ENCODE measurements at places on chromosomes 6 and 20.

DNA sequence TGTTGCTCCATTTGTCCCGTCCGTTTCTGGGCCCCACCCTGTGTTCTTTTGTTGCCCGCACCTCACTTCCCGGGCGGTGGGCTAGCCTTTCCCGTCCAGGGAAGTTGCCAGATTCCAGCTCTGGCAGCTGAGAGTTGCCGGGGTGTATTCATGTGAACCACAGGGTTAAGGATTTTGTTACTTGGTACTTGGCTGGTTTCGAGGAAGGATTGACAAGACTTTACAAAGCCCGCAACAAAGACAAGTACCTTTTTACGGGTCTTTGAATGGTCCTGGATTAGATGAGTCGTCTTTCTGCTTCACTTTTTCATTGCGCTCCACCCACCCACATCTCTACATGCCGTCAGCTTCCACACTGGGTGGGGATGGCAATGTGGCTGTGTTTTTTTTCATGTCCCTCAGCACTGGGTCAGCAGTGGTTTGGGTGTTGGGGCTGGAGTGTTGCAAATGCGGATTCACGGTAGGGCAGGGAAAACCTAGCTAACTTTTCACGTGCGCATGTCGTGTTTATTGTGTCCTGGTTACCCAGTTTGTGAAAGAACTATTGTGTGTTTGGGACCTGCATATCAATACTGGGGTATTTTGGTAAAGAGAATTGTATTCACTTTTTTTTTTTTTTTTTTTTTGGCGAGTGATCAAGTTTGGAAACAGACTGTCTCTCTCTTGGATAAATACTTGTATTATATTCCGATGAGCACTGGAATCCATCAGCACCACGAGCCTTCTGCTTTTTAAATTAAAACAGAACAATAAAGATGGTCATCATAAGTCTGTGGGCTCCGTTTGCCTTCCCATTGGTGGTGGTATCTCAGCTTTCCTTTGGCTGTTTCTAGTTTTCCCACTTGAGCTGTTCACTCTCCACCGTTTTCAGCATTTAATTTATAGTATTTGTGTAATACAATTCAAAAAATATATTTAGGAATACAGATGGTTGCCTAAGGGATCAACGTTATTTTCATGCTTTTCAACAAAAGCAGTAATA lies 1.2 kb downstream of the DUSP22 start:
- no peak for DNase-seq

- no peak for DNase-seq
These were observed 63.7 kb upstream of the CCN6 start for GRCh38 chr6:111990214-111990613.

GRCh38 chr6:18245642-18246041 lies 18.7 kb downstream of the DEK start:
- no peak for DNase-seq

GRCh38 chr6:163946437-163946836 lies 531.9 kb downstream of the QKI start:
- no peak for DNase-seq

- DNase-seq = no peak
These were observed 276.6 kb upstream of the BMP2 start for GRCh38 chr20:6490849-6491248.

DNA sequence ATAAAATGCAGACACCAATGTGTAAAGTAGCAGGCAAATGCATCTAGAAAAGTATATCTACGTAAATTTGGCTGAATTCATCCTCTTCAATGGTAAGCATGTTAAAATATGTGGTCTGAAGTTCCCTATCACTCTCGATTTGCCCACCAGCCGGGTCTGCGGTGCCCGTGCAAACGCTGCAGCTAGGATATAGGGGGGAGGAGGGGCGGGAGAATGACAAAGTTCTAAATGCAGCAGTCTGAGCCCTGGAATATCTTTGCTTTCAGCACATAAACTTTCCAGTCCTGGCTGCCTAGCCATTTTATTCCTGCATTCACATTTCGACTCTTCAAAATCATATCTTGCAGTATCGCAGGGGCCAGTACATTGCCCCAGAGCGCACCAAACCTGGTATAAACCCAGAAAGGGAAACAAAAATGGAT lies 708 bp downstream of the NRN1 start:
- DNase-seq = no peak

DNA sequence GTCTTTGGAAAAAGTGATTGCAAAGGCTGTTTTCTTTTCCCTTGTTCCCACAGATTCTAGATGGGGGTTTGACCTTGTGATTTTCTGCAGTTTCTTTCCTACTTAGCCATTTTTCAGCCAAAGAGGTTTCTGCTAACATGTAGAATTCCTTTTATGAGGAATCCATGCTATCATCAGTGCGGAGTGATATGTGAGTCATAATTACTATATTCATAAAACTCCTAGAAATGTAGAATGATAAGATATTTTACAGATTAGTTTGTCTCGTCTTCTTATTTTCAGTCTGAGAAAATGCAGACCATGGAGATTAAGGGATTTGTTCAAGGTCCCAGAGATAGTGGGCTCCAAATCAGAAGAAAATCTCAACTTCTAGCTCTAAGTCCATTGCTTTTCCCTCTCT lies 98.6 kb downstream of the KCNQ5 start:
- no peak for DNase-seq

- no peak for DNase-seq
These were observed 67.4 kb downstream of the ZMYND8 start for GRCh38 chr20:47289096-47289495.

DNA sequence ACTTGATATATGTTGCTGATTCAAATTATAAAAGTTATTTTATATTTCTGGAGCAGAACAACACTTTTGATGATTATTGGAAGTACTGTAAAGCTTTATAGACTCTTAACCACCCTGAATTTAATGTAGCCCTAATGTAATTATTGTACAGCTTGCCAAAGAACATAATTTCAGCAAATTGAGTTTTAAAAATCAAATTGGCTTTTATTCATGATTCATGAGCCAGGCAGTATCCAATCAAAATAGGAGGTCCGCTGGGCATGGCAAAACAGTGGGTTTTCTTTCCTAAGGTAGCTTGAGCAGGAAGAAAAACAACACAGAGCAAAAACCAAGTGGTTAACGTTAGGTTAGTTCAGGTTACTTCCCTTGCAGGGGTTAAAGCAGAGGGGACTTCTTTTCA lies 64.8 kb upstream of the MAP7 start:
- no peak for DNase-seq

DNA sequence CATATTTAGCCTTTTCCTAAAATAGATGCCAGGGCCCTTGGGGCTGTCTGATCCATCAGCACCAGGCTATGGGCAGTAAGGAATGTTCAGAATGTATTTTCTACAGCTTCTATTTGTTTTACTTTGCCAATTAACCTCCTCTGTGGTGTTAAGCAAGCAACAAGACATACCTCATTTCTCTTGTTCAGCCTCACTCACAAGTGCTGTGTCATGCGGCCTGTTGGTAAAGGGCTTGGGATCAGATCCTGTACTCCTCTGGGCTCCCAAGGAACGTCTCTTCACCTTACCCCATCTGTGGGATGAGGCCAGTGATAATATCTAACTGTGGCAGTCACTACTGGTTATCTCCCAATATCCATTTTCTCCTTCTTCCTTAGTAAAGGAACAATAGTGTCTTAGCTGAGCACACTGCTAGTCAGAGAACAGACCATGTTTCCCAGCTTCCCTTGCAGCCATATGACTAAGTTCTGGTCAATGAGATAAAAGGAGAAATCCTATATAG lies 7.0 kb upstream of the DSTN start:
- no peak for DNase-seq

- DNase-seq = no peak
These were observed 140.1 kb upstream of the LRFN2 start for GRCh38 chr6:40727271-40727670.

GRCh38 chr6:84441456-84441855 lies 214.0 kb upstream of the CEP162 start:
- DNase-seq = no peak

GRCh38 chr6:26205161-26205624 lies 118.0 kb downstream of the HFE start:
- peak; percentile 60 for DNase-seq
